ENCODE measurements at places on chromosomes 7 and 10.

DNA sequence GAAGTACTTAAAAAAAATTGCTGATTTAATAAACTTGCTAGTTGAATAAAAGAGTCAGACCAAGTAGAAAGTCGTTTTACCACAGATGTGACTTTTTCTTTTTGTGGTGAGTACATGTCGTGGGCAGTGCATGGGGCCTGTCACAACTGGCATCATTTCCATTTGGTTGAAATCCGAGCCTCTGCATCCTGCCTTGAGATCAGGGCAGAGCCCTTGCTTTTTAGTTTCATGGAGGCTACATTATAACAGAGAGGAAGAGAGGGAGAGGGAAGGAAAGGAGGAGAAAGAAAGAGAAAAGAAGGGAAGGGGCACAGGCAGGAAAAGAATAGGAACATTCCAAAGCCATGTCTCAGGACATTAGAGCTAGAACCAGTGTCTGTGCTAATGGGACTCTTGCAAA, 20.4 kb upstream of the INSYN2A start:
- DNase-seq = no peak

DNA sequence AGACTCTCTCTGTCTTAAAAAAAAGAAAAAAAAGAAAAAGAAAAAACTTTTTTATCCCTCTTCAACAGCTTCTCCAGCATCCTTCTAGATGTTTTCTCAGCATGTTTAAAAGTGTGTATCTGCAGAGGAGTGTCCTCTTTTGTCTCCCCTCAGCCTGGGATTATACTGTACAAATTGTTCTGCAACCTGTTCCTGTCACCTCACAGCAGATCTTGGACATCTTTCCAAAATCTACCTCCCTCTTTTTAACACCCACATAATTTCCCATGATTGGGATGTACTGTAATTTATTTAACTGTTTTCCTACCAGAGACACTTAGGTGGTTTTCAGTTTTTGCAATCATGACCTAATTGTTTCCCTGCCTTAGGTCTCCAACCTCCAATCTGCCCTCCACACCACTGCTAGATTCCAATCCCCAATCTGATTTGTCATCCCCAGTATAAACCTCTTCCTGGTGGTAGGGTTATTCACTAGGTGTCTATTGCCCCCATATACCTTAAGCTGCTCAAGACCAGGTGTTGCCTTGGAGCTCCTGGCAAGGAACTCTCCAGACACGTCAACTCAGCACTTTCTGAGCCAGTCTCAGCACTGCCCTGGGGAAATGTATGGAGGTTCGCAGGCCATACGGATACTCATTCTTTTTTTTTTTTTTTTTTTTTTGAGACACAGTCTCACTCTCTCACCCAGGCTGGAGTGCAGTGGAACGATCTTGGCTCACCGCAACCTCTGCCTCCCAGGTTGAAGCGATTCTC, 17.6 kb upstream of the DDIT4 start:
- no peak for DNase-seq

- DNase-seq = peak; percentile 46
Measured at GRCh38 chr10:125768219-125768855, 7.3 kb downstream of the MMP21 start.

DNA sequence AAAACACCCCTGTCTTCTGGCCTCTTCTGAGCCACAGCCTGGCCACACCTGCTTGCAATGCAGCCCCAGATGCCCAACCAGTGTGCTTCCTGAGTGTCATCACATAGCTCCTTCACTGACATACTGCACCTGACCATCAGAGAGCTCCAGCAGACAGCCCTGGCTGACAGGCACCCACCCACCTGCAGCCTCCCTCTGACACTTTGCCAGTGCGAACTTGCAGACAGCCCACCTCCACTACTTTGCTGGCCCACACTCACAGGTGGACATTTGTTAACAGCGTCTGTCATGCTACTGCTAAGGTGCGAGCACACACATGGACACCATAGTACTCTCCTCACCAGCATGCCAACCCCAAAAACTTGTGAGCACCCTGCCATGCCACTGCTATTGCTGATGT, 740.1 kb downstream of the DNAJB9 start:
- no peak for DNase-seq

DNA sequence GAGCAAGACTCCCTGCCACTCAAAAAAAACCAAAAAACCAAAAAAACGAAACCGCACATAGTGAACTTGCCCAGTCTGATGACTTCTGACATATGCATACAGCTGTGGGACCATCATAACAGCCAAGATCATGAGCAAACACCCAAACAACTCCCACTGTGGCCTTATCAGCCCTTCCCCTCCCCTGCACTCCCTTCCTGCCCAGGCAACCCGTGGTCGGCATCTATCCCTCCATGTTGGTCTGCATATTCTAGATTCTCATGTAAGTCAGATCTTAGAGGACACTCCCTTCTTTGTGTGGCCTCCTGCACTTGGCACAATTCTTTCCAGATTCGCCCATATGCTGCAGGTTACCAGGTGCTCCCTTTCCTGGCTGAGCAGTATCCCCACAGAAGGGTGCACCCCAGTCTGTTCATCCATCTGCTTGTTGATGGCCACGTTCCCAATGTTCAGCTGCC, 72.8 kb downstream of the GNA12 start:
- DNase-seq = no peak

GRCh38 chr10:74787457-74787856, 38.9 kb upstream of the KAT6B start:
- DNase-seq = no peak

DNA sequence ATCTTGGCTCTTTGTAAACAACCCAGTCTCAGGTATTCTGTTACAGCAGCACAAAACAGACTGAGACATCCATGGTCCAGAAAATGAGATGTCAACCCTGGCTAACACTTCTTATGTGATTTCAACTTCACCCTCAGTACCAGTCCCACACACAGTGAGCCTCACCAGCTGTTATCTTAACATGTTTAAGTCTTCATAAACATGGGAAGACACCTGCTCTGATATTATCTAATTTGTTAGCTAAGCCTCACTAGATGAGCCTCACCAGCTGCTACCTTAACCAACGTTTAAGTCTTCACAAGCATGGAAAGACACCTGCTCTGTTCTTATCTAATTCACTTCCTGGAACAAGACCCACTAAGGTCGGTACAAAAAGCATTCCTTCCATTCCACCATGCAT, 130.8 kb downstream of the CALN1 start:
- DNase-seq = no peak

DNA sequence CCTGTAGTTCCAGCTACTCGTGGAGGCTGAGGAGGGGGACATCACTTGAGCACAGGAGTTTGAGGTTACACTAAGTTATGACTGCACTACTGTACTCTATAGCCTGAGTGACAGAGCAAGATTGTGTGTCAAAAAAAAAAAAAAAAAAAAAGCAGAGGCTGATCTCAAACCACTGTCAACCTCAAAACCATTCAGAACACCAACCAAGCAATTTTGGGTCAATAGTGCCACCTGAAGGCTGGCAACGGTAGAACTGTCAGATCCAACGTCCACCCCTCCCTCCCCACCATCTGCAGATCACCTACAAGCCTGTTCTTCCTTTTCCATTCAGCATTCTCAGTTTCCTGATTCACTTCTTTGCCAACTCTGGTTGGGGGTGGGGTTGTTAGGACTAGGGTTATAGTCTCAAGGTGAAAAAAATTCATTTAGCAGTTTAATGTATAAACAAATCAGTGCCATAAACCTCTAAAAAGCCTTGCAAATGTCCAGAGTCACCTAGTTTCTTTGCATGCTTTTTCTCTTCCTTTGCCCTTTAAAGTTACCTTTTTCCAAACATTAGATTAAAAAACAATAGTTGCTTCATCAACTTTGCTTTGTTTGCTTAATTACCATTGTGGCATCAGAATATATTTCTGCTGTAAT, 2.6 kb downstream of the MRPS33 start:
- DNase-seq = peak; percentile 75

DNA sequence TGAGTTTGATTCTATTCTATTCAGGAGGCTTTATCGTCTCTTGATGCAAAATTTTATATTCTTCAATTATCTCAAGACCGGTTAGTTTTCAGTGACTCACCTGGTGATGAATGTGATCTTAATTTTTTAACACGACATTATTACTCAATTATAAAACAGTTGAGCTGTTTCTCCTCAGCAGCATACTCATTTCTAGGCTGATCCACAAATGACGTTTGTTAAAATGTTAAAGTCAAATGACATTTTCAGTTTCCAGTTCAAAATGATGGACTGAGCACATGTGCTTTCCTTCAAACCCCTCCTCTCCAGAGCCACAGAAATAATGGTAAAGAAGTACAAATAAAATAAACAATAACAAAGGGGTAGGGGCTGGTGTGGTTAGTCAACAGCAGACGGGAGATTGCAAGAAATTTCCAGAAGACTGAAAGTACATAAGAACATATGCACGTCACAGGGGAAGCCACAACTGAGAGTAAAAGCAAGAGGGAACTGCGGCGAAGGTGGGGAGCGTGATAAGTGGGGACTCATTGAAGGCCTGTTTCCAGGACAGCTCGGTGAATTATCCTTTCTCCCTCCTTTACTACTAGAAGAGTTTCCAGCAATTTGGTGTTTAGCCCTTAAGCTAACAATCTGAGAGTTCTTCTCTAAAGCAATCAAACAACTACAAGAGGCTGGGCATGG, 10.9 kb downstream of the MACROH2A2 start:
- no peak for DNase-seq

- no peak for DNase-seq
Measured at GRCh38 chr7:39184391-39184790, 206.7 kb downstream of the POU6F2 start.

- no peak for DNase-seq
Measured at GRCh38 chr10:6625428-6625827, 45.4 kb upstream of the PRKCQ start.

GRCh38 chr7:152596824-152597223, 79.1 kb downstream of the XRCC2 start:
- DNase-seq = no peak

DNA sequence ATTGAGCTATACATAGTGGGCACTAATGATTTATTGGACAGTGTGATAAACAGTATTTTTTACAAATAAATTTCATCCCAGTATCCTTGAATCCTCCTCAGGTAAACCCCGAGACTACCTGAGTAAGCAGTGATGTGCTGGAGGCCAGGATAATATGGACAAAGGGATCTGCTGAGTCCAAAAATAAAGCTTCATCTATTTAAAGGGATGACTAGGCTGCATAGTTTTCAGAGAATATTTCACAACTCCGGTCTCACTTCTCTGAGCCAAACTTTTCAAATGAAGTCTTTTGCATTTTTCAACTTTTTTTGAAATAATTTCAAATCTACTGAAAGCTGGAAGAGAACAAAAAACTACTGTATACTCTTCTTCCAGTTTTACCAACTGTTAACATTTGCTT, 2.5 kb downstream of the ACTR3B start:
- peak; percentile 70 for DNase-seq

- DNase-seq = no peak
Measured at GRCh38 chr10:130914367-130914766, 397.2 kb downstream of the TCERG1L start.

GRCh38 chr7:153829525-153829924, 222.7 kb upstream of the DPP6 start:
- DNase-seq = no peak

- no peak for DNase-seq
Measured at GRCh38 chr10:91460681-91461080, 50.5 kb downstream of the HECTD2 start.

DNA sequence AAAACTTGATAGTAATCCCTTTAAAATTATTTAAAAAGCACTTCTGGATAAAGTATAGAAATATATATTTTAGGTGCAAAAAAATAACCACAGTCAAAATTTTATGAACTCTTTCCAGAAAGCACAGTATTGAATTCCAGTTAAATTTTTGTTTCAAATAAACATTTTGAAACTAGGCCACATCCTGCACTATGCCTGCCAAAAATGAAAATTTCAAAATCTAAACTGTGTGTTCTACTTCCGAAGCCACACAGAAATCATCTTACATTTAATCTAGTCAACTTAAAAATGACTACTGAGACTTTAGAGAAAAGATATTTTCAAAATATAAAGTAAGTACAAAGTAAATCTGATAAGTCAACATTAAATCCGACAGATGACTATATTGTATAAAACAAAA, 50.0 kb downstream of the MAGI2 start:
- peak; percentile 66 for DNase-seq

DNA sequence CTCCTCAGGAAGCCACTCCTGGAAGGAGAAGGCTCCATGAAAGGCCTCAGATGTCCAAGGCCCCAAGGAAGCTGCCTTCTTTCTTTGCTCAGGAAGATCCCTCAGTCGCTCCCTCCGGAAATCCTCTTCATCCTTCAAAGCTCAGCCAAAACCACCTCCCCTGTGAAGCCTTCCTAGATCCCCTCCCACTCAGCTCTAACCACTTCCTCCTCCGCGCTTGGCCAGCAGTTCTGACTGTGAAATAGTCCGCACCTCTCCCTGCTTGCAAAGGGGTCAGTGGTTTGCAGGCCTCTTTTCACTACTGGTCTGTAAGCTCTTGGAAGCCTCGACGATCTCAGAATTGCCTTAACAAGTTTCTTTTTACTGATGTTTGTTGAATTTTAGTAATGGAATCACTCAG, 23.9 kb downstream of the PYROXD2 start:
- DNase-seq = no peak

GRCh38 chr7:48964074-48964473, 39.7 kb downstream of the CDC14C start:
- peak; percentile 30 for DNase-seq

DNA sequence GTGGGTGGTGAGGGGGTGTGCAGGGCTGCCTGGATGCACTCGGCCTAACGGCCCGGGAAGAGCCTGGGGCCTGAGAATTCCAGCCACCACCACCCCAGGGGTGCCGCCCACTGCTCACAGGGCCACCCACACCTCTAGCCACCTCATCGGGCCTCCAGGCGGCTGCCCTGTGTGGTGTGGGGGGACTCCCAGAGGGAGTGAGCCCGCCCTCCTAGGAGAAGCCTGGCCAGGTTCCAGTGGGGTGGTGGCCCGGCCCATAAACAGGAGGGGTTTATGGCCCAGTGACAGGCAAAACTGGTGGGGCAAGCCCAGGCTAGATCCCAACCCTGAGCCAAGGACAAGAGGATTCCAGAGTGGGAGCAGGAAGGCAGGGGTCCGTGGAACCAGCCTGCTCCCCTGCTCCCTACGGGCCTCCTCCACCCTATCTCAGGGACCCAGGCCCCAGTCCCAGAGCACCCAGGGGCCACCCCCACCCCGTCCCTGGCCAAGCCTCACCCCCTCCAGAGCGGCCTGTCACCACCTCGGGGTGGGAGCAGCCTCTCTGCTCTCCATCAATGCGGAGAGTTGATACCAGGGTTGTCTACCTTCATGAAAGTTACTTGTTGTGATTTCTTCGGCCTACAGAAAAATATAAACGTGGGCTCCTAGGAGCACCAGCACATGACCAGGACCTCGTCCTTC, 20.2 kb upstream of the PDGFA start:
- peak; percentile 34 for DNase-seq

DNA sequence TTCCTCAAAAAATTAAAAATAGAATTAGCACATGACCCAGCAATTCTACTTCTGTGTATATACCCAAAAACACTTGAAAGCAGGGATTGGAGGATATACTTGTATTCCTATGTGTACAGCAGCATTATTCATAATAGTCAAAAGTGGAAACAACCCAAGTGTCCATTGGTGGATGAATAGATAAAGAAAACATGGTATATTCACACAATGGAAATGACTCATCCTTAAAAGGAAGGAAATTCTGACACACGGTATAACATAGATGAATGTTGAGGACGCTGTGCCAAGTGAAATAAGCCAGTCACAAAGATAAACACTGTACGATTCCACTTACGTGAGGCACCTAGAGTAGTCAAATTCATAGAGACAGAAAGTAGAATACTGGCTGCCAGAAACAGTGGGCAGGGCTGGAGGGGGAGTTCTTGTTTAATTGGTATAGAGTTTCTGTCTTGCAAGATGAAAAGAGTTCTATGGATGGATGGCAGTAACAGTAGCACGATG, 26.6 kb upstream of the KAT6B start:
- DNase-seq = peak; percentile 96

- DNase-seq = peak; percentile 71
Measured at GRCh38 chr7:139771001-139771956, 6.5 kb downstream of the HIPK2 start.
